ENCODE measurements at places on chromosomes 7 and 10.
A peak's percentile ranks its signal among the peaks of the same experiment; 100 is the strongest.

GRCh38 chr7:135600226-135600625 lies 42.5 kb downstream of the NUP205 start:
- DNase-seq: no peak

DNA sequence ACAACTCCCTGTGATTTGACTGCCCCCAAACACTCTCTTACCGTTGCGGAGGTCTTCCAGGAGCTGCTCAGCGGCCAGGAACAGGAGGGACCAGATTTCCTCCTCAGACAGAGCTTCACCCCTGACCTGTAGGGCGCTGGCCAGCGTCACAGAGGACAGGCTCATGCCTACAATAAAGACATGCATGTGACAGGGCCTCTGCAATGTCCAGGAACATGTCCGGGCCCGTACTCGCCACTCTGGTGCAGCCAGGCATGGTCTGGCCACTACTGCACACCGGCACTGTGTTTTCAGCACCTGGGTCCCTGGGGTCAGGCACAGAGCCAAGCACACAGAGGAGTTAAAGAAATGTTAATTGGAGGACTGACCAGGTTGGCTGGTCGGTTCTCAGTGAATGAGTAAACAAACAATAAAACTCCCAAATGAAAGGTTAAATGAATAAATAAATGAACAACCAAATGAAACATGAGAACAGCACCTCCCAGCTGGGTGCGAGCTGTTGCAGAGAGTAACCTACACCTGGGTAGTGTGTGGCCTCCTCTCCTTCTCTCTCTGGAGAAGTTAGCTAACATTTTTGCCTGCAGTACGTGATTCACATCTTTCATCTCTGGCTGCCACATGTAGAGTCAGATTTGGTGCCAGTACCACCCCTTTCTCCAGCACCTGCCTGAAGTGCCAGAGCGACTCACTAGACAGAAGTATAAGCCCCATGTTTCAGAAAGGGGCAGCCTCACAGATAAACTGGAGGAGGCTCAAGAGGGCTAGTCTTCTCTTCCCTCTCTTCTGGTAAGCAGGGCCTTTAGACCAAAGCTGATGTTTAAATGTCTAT lies 22.8 kb downstream of the FRMPD2 start:
- DNase-seq: peak; percentile 74

- no peak for DNase-seq
Measured at GRCh38 chr7:98698976-98699375, 81.9 kb downstream of the NPTX2 start.

GRCh38 chr10:124867304-124867703 lies 65.7 kb downstream of the ABRAXAS2 start:
- DNase-seq: no peak

GRCh38 chr7:25385506-25386136 lies 157.3 kb upstream of the NPVF start:
- DNase-seq: no peak

DNA sequence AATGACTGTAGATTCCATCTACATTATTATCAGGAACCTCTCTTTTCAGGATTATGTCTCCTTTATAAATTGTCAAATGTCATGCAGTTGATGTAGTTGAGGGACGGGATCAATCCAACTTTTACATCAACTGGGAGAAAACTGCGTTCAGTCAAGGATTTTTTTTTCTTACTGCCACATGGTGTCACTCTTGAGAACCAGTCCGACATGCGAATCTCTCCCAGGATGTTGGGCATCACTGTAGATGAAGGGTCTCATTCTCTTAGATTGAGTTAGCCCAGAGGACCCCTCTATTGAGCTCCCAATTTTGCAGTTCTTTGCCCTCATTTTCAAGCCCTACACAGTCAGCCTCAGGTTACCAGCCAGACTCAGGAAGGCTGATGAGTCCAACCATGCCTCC lies 120.3 kb upstream of the PTPRZ1 start:
- no peak for DNase-seq

GRCh38 chr7:131145770-131146169 lies 181.9 kb upstream of the MKLN1 start:
- DNase-seq: no peak

GRCh38 chr10:3635697-3636096 lies 149.3 kb downstream of the KLF6 start:
- no peak for DNase-seq

DNA sequence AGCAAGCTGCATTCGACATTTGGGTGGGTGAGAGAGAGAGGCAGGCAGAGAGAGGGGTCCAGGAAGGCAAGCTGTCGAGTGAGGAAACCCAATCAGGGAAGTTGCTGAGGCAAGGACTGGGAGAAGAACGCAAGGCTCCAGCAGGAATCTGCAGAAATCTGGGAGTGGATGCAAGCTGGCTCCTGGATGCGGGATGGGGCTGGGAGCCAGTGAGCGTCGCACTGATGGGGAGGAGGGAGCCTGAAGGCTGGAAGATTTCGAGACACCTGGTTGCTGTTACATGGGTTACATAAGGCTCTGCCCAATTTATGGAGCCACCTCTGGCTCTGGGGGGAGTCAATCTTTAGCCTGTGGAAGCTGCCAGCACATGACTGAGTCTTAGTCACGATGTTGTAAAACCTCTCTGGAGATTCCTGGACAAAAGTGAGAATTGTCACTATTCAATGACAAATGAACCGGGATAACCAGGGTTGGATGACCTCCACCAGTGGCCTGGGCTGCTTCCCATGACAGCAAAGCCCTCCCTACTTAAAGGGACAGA lies 51.1 kb upstream of the ADRB1 start:
- DNase-seq: no peak

DNA sequence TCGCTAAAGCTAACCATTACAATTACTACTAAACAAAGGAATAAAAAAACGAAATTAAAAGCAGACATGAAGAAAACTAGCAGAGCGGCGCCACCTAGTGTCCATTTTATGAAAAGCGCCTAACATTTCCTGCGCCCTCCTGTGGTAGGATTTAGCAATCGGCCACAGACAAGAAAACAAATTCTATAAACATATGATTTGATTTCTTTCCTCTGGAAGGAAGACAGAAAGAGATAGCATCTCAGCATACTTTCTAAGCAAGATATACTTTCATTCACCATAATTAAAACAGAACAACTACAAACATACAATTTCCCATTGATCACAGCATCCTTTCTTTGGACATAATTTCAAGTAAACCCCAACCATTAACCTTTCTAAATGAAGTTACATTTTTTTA lies 337.7 kb upstream of the NPVF start:
- DNase-seq: no peak

GRCh38 chr10:7411671-7412128 lies 866 bp upstream of the SFMBT2 start:
- no peak for DNase-seq

DNA sequence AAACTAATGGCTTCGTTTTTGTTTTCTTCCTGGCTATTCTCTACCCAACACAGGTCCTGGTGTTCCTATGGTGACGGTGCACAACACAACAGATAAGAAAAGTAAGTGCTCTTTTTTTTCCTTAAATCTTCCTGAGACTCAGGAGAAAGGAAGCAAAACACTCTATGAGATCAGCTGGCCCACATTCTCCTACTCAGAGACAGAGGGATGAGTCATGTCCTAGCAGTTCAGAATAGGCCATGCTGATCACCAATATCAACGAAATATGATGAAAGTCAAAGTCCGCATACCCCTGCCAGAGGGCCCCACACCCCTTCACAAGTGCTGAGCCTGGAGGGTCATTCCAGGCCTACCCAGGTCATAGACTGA lies 149.2 kb downstream of the PAXIP1 start:
- DNase-seq: no peak

GRCh38 chr10:117541909-117542705 lies 439 bp upstream of the EMX2 start:
- no peak for DNase-seq

DNA sequence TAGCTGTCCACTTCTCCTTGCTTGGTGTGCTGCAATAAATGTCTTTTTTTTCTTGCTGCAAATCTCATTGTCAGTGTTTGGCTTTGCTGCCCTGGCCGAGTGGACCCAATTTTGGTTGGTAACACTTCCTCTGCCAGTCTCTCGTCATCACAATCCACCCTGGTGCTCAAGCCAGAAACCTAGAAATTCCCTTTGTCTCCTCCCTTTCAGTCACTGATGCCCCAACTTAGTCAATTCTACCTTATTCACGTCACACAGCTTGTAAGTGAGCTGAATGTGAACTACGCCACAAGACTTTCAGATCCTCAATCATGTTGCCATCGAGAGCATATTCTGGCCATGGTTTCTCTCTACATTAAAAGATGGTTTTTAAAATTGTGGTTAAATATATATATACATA lies 13.0 kb upstream of the FRA10AC1 start:
- DNase-seq: no peak

DNA sequence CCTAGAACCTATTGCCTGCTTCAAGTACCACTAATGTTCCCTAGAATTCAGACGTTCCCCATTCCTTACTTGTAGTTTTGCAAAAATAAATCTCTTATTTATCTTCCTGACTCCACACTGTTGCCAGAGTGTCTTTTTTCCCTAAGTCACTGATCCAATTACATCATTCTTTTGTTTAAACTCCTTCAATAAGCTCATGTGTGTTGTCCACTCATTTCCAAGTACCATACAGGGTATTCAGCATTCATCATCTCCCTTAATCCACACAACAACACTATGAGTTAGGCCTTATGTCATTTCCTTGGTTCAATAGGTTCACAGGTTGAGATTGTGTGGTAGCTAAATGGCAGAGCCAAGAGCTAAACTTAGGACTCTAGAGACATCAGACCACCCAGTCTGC lies 119.9 kb upstream of the RHOBTB1 start:
- DNase-seq: no peak

DNA sequence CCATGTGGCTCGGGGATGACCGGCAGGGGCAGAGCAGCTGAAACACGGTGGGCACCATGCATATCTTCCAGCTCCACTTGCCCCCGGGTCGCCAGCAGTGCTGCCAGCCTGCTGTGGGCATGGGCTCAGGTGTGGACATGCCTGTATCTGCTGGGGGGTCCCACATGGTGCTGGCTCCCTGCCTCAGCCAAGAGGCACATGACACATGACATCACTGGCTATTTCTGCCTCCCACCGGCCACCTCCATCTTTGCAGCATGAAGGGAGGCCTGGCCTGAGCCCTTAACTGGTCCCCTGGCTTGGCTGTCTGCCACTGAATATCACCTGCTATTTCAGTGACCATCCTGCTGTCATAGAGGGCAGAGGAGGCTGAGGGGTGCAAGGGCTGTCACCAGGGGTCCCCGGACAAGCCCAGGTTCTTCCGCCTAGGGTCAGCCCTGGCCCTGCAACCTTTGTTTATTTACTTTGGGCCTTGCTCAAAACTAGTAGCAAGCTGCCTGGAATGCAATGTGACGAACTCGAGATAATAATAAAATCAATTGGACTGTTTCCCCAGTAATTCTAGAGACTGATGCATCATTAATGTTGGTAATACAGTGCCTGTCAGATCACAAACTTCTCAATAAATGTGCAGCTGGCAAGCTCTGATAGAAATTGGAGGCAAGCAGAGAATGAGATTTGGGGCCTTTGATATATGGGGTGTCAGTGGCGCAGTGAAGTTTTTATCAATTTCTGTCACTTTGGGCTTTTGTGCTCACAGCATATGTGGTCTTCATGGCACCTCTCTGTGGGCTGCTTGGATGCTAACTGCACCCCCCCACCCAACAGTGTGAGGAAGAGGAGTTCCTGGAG lies 28.5 kb downstream of the ZMIZ1 start:
- DNase-seq: no peak

- no peak for DNase-seq
Measured at GRCh38 chr7:142331941-142332340, 74.1 kb upstream of the PRSS58 start.

DNA sequence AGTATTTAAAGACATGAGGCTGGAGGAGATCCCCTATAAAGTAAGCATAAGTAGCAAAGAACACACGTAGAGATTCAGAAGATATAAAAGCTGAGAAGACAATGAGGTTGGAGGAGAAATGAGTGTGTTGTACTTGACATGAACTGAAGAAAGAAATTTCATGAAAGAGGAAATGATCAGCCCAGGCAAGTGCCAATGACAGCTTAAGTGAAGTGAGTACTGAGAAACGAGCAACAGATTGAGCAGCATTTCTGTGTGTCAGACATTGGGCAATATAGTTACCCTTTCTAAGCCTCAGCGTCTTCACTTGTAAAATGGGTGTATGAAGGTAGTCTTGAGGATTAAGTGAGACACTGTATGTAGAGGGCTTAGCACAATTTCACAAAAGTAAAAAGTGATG lies 4.8 kb upstream of the LIPA start:
- DNase-seq: no peak

DNA sequence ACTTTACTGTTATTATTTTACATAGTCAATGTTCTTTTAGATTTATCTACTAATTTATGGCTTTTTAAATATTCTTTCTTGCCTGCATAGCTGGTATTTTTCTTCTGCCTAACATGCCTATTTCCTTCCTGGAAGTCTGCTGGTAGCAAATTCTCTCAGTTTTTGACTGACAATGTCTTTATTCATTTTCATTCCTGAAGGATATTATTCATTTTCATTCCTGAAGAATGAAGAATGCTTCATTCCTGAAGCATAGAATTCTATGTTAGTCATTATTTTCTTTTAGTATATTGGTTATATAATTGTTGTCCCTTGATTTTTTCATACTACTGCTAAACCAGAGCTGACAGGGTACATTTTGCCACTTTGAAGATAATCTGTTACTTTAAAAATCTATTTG lies 41.8 kb downstream of the TMEM168 start:
- DNase-seq: no peak

DNA sequence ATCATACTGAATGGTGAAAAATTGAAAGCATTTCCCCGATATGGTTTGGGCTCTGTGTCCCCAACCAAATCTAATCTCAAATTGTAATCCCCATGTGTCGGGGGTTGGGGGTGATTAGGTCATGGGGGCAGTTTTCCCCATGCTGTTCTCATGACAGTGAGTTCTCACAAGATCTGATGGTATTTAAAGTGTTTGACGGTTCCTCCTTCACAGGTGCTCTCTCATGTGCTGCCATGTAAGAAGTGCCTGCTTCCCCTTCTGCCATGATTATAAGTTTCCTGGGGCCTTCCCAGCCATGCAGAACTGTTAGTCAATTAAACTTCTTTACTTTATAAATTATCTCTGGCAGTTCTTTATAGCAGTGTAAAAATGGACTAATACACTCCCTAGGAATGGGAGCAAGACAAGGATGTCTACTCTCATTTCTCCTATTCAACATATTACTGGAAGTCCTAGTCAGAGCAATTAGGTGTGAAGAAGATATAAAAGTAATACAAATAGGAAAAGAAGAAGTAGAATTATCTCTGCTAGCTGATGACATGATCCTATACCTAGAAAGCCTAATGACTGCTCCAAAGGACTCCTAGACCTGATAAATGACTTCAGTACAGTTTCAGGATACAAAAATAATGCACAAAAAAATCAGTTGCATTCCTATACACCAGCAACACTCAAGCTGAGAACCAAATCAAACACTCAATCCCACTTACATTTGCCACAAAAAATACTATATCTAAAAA lies 260.6 kb downstream of the RNLS start:
- no peak for DNase-seq

DNA sequence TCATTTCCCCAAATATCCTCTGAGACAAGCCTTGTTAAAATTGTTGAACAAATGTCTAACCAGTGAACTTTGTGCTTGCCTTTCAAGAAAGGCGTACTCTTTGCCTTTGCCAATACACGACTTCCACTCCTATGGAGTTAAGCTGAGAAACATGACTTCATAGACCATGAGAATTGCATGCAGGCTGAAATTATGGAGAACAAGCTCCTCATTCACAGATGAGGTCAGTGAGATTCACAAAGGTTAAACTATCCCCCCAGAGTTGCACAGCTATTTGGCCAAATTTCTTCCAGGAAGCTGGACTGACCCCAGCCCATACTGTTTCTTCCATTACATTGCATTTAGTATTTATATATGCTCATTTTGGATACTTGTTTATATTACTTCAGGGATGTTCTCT lies 221.4 kb upstream of the SEMA3C start:
- no peak for DNase-seq

- no peak for DNase-seq
Measured at GRCh38 chr10:126163506-126163905, 224.8 kb downstream of the ADAM12 start.
